Ascending aorta (tissue), 2 donors: ENCODE measurements at places on chromosomes 5 and 9. TPM values are rescaled to one million over a fixed set of nuclear protein-coding genes. Genes with fewer than 3 reads are reported as not detected.

GRCh38 chr5:150615141-150615699 lies 25.2 kb upstream of the SYNPO start:
- peak; percentile 88 for DNase-seq
- peak overlapping the region; percentile 96 for H3K27ac ChIP-seq
- H3K4me1 ChIP-seq, result peaks cover 48% of the 10 kb centered on the region

DNA sequence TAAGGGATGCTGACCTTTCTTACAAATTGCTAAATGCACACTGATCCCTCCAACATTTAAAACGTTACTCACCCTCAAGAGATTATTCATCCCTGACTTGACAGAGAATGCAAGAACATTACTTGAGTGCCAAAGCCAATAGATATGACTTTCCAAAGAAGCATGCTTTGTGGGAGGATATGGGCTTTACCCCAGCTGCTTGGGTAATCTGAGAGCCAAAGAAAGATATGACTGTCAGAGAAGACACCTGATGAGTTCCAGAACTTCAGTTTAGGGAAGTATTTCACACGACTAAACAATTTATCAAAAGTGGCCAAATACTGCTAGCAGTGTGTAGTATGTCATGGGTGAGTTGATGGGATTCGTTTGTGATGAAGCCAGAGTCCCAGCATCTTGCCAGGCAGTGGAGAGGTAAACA lies 7.4 kb upstream of the SPDL1 start:
- no peak for DNase-seq
- no peaks in the 10 kb centered on the region for H3K27me3 ChIP-seq
- no peak overlapping the region for H3K27ac ChIP-seq
- H3K36me3 ChIP-seq, result no peaks in the 10 kb centered on the region

GRCh38 chr5:72282878-72283277 lies 37.2 kb downstream of the MRPS27 start:
- H3K27ac ChIP-seq, result peak overlapping the region; percentile 65
- no peaks in the 10 kb centered on the region for H3K36me3 ChIP-seq
- no peaks in the 10 kb centered on the region for H3K4me1 ChIP-seq
- no peak overlapping the region for H3K4me3 ChIP-seq
- H3K27me3 ChIP-seq, result no peaks in the 10 kb centered on the region

- no peak for DNase-seq
- H3K4me1 ChIP-seq, result peaks cover 18% of the 10 kb centered on the region
- H3K4me3 ChIP-seq, result no peak overlapping the region
These were observed 129.0 kb downstream of the PIK3R1 start for GRCh38 chr5:68344447-68345111.

Gene EDIL3
- 68.1 TPM for total RNA-seq

Gene ZNF883
- not detected for total RNA-seq
